Nucleus accumbens (tissue), 56 donors: ENCODE measurements at places on chromosomes 13 and 19.

DNA sequence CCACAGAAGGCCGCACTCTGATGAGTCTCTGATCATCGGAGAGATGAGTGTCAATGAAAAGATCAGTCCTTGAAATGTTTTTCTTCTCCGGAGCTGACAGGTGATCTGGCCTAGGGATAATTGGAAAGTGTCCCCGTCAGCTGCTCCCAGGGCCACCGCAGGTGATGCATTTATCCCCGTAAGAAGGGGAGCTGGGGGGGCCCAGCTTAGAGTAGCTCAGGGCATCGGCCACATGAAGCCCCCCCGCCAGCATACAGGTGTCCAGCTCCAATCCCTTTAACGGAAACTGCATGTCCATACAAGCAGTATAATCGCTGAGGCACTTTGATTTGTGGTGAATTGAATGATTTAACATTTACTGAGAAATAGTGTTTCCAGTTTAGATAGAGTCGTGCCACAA is 27.7 kb downstream of the ATP4B start:
- DNase-seq = no peak

GRCh38 chr13:21800837-21801616 is 130.2 kb downstream of the FGF9 start:
- no peak for DNase-seq

- no peak for DNase-seq
These were observed 34.2 kb upstream of the SERTM1 start for GRCh38 chr13:36639610-36640009.

GRCh38 chr13:20408181-20408580 is 117.5 kb downstream of the CRYL1 start:
- no peak for DNase-seq

- DNase-seq = no peak
These were observed 18.6 kb downstream of the ZNF233 start for GRCh38 chr19:44278181-44278690.
